ENCODE measurements at places on chromosomes 1 and 21.

DNA sequence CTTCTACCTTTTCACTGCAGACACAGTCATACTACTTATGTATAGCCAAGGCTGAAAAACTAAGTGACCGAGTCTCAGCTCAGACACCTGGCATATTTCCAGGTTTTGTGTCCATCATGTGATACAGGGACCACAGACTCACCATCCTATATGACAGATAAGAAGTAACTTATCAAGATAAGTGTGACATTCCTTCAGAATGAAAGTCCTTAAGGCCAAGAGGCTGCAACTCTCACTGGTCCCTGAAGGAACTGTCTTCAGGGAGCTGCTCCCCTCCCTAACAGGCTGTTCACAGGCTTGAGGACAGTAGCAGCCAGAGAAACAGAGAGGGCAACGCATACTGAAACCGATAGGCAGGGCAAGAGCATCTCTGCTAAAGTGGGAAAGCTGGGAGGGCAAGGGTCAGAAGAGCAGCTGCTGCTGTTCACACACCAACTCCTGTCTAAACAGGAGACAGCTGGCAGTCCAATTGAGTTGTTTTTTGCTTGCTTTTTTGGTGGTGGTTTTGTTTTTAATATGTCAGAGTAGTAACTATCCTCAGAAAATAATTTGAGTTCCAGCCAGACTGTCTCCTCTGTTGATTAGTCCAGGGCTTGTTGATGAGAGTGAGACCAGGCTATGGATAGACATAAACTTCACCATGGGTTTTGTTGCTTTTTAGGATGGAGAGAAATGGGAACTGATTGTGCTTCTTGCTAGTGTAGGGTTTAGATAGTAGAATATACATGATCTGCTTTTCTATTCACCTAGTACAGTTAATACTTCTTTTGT, 67.7 kb downstream of the MACF1 start:
- no peak for DNase-seq

DNA sequence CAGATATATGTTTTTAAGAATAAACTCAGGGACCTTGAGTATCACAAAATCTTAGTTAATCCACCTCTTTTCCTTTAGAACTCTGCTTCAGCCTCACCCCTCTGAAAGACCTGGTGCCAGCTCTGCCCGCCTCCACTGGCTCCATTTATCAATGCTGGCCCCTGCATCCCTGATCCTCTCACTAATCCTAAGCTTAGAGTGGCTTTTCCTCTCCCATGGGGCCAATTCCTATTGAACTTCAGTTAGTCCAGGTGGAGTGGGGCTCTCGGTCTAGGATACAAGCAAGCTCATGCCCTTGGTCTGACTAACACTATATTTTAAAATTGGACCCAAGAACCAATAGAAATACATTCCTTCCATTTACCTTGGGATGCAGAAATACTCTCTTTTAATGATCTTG, 87.0 kb downstream of the RGS7 start:
- DNase-seq, result no peak

DNA sequence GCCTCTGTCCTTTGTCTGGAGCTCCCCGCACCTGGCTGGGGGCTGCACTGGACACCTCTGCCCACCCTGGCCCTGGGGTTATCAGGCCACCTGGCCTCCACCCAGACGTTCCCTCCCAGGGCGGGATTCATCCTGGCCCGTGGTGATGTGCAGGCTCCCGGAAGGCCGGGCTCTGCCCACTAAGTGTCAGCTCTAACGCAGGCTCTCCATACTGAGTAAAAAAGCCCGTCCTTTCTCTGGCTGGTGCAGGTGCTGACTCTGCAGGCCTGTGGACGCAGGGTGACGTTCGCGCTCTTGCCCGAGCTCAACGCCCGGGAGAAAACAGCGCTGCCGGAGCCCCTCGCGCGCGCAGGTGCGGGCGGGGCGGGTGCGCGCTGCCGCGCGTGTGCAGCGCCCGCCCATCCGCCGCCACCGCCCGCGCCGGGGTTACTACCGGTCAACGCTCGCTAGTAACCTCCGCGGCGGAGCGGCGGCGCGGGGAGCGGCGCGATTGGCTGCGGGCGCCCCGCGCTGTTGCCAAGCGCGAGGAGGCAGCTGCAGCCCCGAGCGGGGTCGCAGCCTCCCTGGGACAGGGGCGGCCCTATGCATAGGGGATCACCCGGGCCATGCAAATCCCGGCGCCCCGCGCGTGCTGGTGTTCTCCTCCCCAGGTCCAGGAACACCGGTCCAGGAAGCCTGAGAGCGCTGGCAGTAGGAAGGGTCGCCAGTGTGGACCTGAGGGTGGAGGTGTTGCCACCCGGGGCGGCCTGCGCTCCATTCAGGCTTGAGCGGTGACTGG, 15.7 kb downstream of the ABCG1 start:
- no peak for DNase-seq

GRCh38 chr1:201537891-201538611, 876 bp upstream of the NAV1 start:
- no peak for DNase-seq

GRCh38 chr21:44354001-44354405, 582 bp downstream of the TRPM2 start:
- DNase-seq, result no peak

DNA sequence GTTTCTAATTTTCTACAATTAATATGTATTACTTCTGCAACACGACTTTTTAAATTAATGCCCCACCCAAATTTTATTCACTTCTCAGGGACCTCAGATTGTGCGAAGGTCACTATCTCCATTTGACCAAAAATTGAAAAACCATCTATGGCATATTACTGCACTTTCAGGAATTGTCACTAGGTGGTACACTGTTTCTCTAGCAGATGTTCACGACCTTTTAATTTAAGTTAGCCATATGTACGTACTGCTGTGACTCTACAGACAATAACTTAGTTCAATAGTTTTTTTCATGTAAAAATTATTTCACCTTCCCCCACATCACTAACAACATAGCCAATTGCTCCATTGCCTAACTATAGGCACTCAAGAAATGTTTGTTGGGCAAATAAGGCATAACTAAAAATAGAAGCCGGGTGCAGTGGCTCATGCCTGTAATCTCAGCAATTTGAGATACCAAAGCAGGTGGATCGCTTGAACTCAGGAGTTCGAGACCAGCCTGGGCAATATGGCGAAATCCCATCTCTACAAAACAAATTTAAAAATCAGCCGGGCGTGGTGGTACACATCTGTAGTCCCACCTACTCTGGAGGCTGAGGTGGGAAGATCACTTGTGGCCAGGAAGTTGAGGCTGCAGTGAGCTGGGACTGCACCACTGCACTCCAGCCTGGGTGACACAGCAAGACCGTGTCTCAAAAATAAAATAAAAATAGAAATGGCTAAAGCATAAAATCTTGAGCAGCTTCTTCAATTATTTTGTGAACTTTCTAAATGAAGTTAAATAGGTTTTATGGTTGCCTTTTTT, 75.7 kb upstream of the PKN2 start:
- no peak for DNase-seq

- no peak for DNase-seq
Measured at GRCh38 chr1:2948751-2949680, 72.3 kb upstream of the ACTRT2 start.

- DNase-seq, result no peak
Measured at GRCh38 chr1:96764469-96764868, 42.9 kb downstream of the PTBP2 start.

DNA sequence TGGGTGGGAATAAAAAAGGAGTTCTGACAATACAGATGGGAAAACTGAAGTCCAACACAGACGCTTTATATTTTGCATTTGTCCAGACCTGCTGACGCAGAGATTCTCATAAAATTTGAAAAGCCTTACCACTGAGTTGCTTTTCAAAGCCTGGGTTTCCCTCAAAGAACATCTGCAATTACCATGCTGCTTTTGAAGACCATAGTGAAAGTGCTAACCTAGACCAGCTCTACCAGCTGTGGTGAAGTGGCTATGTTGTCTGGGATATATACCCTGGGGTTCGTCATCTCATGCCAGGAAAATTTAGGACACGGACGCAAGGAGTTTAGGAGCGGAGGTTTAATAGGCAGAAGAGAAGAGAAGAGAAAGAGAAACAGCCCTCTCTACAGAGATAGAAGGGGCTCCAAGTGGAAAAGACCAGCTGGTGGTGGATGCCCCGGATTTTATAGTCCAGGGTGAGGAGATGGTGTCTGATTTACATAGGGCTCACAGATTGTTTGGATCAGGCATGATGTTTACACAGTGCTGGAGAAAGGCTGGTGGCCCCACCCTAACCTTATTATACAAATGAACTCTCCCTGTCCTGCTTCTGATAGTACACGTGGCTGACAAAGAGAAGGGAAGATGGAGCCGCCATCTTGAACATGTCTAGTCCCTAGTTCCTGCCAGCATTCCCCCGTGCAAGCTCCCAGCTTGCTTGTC, 73.8 kb downstream of the AK4 start:
- no peak for DNase-seq

GRCh38 chr1:30744060-30744756, 13.4 kb downstream of the LAPTM5 start:
- DNase-seq, result no peak

DNA sequence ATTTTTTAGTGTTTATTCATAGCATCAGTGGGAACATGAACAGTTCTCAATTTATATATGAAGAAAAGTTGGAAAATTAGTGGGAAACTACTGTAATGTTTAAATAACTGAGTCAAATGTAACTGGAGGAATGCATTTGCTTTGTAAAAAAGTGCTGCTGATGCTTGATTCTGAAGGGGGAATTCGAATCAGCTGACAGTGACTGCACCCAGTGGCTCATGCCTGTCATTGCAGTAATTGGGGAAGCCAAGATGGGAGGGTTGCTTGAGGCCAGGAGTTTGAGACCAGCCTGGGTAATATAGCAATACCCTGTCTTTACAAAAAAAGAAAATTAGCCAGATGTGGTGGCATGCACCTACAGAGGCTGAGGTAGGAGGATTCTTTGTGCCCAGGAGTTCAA, 398.4 kb downstream of the ZP4 start:
- DNase-seq, result no peak

- DNase-seq, result no peak
Measured at GRCh38 chr1:160471253-160471652, 51.8 kb downstream of the SLAMF6 start.

DNA sequence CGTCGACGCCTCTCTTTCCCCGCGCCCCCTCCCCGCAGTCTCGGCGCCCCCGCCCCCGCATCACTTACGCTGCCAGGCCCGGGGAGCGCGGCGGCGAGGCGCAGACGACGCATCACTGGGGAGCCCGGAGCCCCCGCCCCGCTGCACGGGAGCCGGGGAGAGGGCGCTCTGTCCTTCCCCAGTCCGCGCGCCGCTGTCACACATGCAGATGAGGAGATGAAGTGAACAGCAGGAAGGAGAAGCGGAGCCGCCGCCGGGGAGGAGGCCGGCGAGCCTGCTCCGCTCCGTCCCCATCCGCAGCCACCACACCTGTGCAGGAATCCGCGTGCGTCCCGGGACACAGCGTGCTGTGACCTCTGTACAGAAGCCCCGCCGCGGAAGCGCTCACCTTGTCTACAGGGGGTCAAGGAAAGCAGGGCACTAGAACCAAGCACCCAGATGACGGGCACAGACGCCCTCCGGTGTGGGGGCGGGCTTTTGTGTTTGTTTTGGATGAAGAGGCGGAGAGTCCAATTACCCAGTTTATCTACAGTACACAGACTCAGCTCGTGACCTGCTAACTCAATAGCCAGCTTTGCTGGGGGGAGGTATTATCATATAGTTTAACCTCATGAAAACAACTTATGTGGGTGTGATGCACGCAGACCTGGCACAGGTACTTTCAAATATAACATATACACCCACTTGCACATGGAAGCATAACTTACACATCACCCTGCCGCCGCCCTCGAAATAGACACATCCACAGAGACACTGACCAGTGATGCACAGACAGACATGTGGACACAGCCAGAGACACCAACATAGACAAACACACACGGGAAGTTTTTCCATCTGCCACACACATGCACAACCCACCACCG, 12.4 kb downstream of the KLHDC8A start:
- DNase-seq, result no peak

DNA sequence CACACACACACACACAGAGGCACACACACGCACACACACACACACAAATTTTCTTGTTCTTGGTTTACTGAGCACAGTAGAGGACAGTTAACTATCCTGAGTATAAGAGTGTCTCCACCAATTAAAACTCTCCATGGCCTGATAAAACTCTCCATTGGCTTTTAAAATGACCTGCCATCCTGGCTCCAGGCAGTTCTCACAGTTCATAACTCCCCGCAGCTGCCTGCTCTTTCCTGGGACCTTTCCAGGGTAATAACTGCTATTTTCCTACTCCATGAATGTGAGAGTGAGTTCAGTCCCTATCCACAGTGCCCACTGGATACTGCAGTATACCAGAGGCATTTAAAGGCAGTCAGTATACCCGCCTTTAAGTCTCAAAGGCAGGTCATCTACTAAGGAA, 351.5 kb downstream of the PLPP3 start:
- DNase-seq, result no peak

- no peak for DNase-seq
Measured at GRCh38 chr1:185291652-185292051, 25.4 kb downstream of the IVNS1ABP start.

DNA sequence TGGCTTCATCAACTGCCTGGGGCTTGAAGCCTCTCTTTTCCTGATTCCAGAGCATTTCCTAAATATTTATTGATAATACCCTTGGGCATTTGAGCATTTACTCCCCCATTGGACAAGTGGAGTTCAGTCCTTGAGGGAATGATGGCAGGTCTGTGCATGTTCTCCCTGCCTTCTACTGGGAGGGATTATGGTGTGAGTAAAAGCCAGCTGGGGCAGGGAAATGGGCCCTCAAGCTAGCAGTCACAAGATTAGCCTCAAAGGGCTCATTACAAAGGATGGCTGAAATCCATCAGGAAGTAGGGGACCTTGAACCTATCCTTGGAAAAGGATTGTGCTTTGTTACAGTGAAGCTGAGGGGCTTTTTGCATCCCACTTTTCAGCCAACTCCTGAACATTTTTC, 24.2 kb upstream of the OSBPL9 start:
- DNase-seq, result no peak

- DNase-seq, result no peak
Measured at GRCh38 chr1:28740118-28740517, 3.4 kb downstream of the YTHDF2 start.

- DNase-seq, result peak; percentile 58
Measured at GRCh38 chr1:240712014-240712731, 100.2 kb upstream of the GREM2 start.

- no peak for DNase-seq
Measured at GRCh38 chr1:165562571-165562970, 18.8 kb downstream of the LRRC52 start.

DNA sequence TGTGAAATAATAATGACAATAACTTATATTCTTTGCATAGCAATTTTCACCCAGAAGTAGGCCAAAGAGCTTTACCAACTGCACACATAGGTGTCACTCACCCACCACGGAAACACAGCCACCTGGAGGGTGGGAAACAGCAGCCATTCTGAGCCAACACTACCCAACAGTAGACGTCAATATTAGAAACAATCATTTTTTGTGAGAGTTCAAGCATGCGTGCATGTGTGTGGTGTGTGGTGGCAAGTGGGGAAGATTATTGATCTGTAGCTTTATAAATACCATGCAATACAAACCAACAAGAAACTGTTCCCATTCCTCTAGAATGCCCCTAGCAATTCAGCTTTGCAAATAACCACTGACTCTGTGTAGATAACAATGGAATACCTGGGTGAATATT, 19.1 kb downstream of the PROX1 start:
- DNase-seq, result no peak

All from amniotic stem cell (primary cell).